ENCODE measurements at places on chromosomes 7 and 10. TPM values are rescaled to one million over a fixed set of nuclear protein-coding genes. Genes with fewer than 3 reads are reported as not detected.

Gene PLAC9
- not detected for total RNA-seq

Gene ITIH5
- 24.4 TPM for total RNA-seq

Gene TEX47
- total RNA-seq, result not detected

Gene GALNT17
- total RNA-seq, result not detected

Gene PGAM2
- not detected for total RNA-seq

Gene CPA1
- not detected for total RNA-seq

Gene ZNHIT1
- 112 TPM for total RNA-seq

Gene FAM131B
- total RNA-seq, result not detected

- H3K27ac ChIP-seq, result no peak overlapping the region
- no peaks in the 10 kb centered on the region for H3K27me3 ChIP-seq
- no peak overlapping the region for H3K4me3 ChIP-seq
- no peak for DNase-seq
- H3K36me3 ChIP-seq, result no peaks in the 10 kb centered on the region
Measured at GRCh38 chr7:33593611-33594010, 311.7 kb upstream of the BMPER start.

DNA sequence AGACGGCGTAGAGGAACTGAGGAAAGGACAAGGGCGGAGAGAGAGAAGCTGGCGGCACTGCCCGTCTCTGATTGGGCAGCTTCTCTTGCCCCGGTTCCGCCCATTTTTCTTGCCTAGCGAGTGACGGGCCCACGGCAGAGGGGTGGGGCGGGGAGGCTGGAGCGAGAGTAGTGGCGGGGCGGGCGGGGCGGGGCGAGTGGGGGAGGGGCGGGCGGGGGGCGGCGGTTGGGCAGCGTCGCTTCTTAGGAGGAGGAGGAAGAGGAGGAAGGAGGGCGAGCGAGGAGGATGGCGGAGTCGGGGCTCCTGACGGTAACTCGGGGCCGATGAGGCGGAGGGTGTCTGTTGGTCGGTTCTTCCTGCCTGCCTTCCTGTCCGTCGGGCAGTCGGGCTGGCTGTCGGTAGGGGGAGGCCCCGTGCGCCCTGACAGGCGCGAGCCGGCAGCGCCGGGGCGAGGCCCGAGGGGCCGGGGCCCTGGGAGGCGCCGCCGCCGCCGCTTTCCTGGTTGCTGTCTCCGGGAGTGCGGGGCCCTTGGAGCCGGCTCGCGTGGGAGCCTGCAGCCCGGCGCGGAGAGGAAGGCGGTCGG, at the start of gene SHOC2:
TSS of gene SHOC2 (plus strand) at position 256 of the 583 bp plus-strand sequence. CDS start 44,755 bp downstream, outside the sequence.
- no peaks in the 10 kb centered on the region for H3K27me3 ChIP-seq
- H3K36me3 ChIP-seq, result peaks cover 3% of the 10 kb centered on the region
- peak; percentile 99 for DNase-seq
- H3K4me1 ChIP-seq, result peaks cover 58% of the 10 kb centered on the region
- peak within 1 kb of the TSS; percentile 100 for H3K27ac ChIP-seq

- H3K4me1 ChIP-seq, result no peaks in the 10 kb centered on the region
- H3K27ac ChIP-seq, result no peak overlapping the region
- no peaks in the 10 kb centered on the region for H3K27me3 ChIP-seq
- no peak overlapping the region for H3K4me3 ChIP-seq
Measured at GRCh38 chr7:112668561-112668960, 121.6 kb downstream of the TMEM168 start.

- peaks cover 28% of the 10 kb centered on the region for H3K36me3 ChIP-seq
- H3K27ac ChIP-seq, result no peak overlapping the region
- H3K4me3 ChIP-seq, result no peak overlapping the region
- no peaks in the 10 kb centered on the region for H3K27me3 ChIP-seq
Measured at GRCh38 chr10:33179067-33179466, 155.4 kb downstream of the NRP1 start.

DNA sequence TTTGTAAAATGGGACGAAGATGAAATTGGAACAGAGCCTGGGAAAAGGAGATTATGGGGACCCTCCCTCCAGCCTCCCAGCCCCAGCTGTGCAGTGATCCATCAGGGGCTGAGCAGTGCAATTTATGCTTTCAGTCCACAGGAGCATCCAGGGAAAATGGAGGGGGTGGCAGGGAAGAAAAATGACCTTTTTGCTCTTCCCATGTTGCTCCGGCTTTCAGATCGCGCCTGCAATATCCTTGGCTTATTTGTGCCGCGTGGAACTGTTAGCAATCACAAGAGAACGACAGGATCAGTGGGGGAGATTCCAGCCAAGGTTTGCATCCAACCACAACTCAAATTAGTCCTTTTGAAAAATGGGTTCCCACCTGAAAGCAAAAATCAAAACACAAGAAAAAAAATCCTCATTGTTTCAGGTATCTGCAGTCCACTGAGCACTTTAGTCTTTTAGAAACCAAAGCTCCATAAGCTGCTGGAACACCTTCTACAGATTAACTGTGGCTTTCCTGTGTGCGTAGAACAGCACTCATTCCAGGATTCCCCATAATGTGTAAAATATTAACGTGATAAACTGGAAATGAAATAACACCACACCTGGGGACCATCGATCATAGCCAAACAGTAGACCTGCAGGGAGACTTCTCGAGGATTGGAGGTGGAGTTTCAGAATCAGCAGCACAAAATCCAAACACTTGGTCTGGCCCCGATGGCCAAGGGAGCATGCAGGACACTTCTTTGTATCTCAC, 30.7 kb upstream of the SFMBT2 start:
- no peaks in the 10 kb centered on the region for H3K4me1 ChIP-seq
- no peaks in the 10 kb centered on the region for H3K36me3 ChIP-seq
- no peak for DNase-seq
- no peak overlapping the region for H3K4me3 ChIP-seq
- no peaks in the 10 kb centered on the region for H3K27me3 ChIP-seq
- no peak overlapping the region for H3K27ac ChIP-seq

DNA sequence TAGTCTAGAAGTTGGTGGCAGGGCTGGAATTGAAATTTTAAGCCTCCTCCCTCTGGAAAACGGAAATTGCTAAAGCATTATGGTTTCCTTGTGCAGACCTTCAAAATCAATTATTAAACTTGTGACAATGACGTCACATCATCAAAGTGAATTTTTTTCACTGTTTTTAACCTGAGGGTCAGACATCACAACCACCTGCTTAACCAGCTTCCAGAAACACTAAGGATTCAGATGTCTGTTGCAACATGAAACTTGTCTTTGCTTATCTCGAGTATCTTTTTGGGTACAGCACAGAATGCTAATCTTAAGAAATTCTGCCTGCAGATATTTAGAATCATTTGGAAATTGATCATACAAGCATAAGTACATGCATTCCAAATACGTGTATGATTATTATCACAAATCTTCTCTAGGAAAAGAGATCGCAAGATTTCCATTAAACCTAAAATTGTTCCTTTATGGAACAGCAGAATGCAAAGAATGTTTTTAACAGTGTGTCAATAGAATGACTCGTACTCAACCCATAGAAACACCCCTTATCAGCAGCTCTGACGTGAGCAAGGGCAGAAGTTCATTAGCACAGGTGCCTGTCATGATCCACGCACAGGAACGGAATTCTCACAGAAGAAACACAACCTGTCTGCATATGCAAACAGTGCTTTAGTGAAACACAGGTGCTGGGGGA, 4.1 kb upstream of the GTPBP4 start:
- H3K4me1 ChIP-seq, result peaks cover 52% of the 10 kb centered on the region
- H3K36me3 ChIP-seq, result no peaks in the 10 kb centered on the region

DNA sequence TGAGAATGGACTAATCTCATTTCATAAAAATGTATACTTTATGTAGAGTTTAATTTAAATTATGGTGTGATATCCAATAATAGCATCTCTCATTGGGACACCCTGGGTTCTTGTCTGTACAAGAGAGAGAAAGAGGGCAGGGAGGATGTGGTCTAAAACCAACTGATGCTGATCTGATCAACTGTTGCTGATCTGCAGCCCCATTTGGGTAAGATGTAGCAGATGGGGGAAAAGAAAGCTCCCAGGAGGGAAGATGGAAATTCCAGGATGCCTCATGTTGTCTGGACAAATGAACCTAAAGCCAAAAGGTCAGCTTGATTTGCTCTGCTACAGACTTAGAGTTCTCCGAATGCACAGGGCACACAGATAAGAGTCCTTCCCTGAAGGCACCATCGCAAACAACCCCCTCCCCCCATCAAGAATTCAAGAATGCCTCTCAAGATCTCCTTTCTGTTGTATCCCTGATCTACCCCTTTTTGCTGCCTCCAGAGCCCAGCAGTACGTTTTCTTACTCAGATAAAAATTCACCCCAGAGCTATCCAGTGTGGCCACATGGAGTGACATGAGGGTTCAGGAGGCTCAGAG, 171.4 kb upstream of the INHBA start:
- no peaks in the 10 kb centered on the region for H3K27me3 ChIP-seq
- H3K27ac ChIP-seq, result no peak overlapping the region

DNA sequence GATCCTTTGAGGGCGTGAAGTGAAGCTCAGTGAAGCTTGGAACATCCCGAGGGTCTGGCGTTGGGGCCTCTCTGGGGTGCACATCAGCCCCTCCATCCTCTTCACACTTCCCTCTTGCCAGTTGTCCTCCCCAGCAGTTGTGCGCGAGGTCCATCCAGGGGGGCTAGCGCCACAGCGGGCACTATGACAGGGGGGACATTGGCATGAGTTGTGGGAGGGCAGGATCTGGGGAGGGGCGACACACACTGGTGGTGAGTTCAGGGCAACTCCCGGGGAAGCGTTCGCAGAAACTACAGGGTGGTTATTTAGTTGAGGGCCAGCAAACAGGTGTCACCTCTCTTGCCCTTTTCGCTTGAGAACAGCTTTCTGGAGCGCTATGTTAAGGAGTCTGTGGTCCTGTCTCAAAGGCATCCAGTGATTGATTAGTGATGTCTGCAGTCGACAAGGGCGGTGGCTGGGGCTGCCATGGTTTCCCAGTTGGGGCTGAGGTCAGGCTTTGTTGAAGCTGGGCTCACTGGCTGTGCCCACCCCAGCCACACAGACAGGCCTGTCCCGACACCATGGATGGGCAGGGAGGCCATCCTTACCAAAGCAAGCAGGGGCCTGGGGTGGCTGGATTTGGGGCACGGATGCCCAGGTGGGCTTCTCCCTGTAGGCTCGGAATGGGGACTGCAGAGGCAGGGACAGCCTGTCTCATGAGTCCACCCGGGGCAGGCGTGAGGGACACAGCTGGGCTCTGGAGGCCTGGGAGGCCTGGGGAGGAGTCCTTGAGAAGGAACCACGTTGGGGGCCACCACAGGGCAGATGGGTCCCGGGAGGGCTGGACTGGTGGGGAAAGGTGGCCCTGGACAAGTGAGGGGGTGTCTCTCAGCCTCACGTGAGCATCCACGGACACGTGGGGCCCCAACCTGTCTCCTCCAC, 59.4 kb downstream of the UNCX start:
- H3K27me3 ChIP-seq, result peaks cover 90% of the 10 kb centered on the region
- no peaks in the 10 kb centered on the region for H3K36me3 ChIP-seq
- H3K4me3 ChIP-seq, result no peak overlapping the region
- DNase-seq, result no peak

DNA sequence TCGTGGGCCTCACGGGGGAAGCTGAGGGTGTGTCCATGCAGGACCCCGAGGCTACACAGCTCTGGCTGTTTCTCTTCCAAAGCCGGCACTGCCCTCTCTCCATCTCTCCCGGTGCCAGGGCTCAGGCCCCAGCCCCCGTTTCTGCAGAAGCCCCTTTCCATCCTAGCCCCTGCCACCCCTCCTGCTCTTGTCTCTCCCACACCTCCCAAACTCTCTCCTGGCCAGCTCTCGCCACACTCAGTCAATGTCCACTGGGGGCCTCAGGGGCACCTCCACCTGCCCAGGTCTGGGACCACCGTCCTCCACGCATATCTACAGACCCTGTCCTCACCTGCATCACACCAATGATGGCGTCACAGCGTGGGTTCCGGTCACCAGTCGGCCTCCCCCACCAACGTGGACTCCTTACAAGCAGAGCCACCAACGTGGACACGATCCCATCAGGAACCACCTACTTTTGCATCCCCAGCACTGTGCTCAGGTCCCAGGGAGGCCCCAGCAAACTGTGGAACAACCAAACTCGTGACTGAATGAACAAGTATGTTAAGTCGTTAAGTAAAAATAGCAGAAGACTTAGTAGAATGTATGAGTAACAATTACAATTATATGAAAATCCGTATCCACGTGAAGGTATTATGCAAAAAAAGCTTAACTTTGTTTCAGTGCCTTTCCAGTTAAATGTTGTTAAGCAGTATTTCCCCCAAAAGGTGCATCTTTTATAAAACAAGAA, 38.4 kb downstream of the DIP2C start:
- H3K27ac ChIP-seq, result peak overlapping the region; percentile 92
- no peaks in the 10 kb centered on the region for H3K36me3 ChIP-seq
- H3K4me1 ChIP-seq, result peaks cover 56% of the 10 kb centered on the region
- H3K27me3 ChIP-seq, result no peaks in the 10 kb centered on the region
- H3K4me3 ChIP-seq, result peak overlapping the region; percentile 42
- DNase-seq, result no peak

Data from stomach (tissue), 19 donors.